Activated CD4-positive, CD25-positive, alpha-beta regulatory T cell treated with anti-CD3 and anti-CD28 coated beads, Interleukin-2, amount 50 U/mL, for 72 hours (primary cell): ENCODE measurements at places on chromosomes 13 and 19.

DNA sequence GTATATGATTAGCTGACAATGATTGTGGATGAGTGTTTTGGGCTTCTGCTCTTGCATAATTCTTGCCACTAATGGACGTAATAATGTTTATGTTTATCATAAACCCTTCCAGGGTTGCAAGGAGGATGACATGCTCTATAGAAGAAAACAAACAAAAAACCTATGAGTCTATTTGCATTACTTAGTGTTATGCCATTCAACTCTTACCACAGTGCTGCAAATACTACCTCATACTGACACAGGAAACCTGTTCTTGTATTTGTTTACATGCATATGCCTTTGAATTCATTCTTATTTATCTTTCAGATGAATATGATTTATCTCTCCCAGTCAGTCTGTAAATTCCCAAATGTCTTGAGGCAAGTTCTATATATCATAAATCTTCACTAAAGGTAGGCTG, 39.6 kb upstream of the FREM2 start:
- no peak for DNase-seq

- no peak for DNase-seq
Observed at GRCh38 chr13:109897988-109898624, 111.7 kb upstream of the IRS2 start.

DNA sequence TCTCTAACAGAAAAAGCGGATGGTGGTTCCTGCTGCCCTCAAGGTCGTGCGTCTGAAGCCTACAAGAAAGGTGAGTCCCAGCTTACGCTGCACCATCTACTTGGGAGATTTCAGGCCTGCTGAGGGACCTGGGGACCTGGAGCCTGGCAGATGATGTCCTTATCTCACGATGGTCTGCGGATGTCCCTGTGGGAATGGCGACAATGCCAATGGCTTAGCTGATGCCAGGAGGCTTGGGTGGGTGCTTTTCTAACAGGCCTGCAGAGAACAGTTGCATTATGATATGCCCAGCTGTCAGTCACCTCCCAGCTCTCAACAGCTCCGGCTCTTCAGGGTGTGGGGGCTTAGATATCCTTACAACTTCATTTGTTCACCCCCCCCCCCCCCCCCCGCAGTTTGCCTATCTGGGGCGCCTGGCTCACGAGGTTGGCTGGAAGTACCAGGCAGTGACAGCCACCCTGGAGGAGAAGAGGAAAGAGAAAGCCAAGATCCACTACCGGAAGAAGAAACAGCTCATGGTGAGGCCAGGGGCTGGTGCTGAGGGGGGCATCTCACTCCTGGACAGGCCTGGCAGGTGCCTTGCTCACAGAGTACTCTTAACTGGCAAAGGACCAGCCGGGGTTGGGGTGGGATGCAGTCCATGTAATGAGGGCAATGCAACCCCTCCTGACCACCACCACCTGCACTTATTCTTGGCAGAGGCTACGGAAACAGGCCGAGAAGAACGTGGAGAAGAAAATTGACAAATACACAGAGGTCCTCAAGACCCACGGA, 3.8 kb downstream of the RPL13A start:
- no peak for DNase-seq

DNA sequence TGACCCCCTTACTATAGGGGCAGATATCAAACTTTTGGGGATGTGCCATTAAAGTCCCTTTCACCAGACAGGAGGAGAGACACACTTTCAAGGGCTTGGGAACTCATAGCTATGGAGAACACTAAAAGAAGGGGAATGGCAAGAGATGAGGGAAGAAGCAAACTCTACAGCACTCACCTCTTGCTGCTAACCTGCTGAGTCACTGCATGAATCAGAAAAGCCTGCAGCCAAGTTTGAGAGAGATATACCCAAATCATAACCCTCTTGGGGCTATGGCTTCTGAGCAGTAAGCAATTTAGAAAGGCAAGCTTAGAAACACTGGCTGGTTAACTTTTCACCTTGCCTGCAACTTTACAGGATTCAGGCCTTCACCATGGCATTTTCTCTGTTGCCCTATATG, 1028.0 kb downstream of the UQCRFS1 start:
- DNase-seq = no peak

GRCh38 chr13:96223231-96223630, 133.3 kb downstream of the HS6ST3 start:
- no peak for DNase-seq

DNA sequence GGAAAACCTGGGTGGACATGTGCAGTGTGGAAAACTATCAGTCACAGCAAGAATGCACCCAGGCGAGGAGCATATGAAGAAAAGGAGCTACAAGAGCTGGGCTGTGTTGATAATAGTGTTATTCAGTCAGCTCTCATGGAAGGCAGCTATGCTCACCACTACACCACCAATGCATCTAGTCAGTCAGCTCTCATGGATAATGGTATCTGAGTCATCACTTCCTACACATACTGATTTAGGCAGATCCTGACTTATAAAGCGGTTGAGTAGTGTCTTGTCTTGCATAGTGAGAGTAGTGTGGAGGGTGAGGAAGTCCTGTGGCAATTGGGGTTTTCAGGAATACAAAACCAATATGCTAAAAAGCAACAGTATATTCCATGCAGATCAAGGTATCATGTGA, 9.1 kb upstream of the ZNF160 start:
- no peak for DNase-seq

DNA sequence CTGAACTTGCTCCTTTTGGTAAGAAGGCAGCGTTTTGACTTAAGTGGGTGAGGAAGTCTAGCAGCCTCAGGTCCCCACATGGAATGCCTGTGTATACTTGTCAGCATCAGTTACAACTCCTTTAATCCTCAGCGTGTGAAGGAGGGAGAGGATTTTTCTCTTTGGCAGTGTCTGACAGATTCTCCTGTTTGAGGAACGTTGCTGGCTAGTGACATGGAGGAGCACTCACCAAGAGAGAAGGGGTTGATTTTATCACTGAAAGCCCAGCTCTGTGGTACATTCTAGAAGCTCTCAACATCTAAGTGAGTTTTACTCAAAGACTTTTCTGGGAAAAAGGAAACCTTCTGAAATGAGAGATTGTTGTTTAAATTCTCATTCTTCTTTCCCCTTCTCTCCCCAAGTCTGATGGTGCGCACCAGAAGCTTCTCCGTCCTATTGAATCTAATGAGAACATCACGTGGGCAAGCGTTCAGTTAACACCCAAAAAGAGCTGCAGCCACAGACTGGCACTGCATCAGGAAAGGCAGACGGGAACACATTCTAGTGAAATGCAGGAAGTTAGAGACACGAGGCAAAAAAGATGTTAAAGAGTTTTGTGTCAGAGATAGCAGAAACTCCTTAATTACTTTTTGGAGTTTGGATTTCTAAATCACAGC, 58.2 kb downstream of the GJA3 start:
- DNase-seq = no peak

- no peak for DNase-seq
Observed at GRCh38 chr19:38534574-38534973, 83.2 kb downstream of the MAP4K1 start.

DNA sequence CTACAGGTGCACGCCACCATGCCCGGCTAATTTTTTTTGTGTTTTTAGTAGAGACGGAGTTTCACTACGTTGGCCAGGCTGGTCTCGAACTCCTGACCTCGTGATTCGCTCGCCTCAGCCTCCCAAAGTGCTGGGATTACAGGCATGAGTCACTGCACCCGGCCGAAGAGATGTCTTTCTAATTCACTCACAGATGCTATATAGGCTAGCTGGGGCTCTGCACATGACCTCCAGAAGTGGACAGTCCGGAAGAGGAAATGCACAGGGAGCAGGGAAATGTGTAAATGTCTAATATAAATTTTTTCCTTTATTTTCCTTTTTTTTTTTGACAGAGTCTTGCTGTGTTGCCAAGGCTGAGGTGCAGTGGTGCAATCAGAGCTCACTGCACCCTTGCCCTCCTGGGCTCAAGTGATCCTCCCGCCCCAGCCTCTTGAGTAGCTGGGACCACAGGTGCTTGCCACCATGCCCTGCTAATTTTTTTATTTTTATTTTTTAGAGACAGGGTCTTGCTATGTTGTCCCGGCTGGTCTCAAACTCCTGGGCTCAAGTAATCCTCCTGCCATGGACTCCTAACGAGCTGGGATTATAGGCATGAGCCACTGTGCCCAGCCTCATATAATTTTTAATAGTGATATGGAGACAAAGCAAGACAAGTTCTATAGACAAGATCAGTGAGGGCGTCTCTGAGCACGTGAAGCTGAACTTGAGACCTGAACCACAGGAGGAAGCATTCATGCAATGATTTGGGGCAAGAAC, 8.4 kb downstream of the GIPC1 start:
- no peak for DNase-seq

GRCh38 chr19:44512326-44513298, 12.3 kb upstream of the ZNF180 start:
- DNase-seq = peak; percentile 51

- DNase-seq = no peak
Observed at GRCh38 chr13:109780845-109781383, 5.5 kb downstream of the IRS2 start.

- DNase-seq = no peak
Observed at GRCh38 chr13:35736876-35737275, 260.4 kb upstream of the MAB21L1 start.

GRCh38 chr19:16586991-16587832, 15.0 kb upstream of the SLC35E1 start:
- DNase-seq = peak; percentile 47

- DNase-seq = peak; percentile 1
Observed at GRCh38 chr13:112903606-112904195, 65.3 kb upstream of the MCF2L start.

DNA sequence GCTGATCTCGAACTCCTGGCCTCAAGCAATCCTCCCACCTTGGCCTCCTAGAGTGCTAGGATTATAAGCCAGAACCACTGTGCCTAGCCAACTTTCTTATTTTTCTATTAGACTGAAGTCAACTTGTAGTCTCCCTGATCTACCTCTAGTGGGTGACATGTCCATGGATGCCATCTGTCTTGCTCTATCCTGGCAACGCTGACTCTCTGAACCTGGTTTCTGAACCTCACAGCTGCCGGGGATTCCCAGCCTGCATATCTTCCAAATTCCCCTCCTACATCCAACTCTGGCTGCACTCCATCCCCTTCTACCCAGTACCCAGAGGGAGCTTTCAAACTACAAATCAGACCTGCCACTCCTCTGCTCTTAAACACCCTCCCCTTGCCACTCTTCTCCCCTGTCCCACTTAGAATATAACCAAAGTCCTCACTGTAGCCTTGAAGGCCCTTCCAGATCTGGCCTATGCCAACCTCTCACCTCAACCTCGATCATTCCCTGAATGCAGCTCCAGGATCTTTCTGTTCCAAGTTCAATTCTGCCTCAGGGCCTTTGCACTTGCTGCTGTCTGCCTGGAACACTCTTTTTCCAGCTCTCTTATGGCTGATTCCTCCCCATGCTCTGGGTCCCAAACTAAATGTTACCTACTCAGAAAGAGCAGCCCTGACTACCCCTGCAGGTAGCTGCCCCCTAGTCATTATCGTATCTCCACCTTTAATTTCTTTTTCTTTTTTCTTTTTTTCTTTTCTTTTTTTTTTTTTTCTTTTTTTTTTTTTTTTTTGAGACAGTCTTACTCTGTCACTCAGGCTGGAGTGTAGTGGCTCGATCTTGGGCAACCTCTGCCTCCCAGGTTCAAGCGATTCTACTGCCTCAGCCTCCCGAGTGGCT, 2.2 kb downstream of the CLIP3 start:
- DNase-seq = no peak

DNA sequence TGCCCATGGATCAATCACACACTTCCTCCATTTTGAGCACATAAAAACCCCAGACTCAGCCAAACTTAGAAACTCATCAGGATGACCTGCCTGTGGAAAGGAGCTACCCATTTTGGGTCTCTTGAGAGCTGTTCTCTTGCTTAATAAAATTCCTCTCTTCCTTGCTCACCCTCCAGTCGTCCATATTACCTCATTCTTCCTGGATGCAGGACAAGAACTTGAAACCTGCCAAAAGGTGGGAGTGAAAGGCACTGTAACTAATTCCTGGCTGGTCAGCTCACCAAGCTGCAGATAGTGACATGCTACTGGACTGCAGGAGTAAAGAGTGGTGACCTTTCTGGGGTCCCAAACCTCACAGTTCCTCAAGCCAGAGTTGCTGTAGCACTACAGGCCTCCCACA, 20.2 kb downstream of the LIG4 start:
- no peak for DNase-seq

DNA sequence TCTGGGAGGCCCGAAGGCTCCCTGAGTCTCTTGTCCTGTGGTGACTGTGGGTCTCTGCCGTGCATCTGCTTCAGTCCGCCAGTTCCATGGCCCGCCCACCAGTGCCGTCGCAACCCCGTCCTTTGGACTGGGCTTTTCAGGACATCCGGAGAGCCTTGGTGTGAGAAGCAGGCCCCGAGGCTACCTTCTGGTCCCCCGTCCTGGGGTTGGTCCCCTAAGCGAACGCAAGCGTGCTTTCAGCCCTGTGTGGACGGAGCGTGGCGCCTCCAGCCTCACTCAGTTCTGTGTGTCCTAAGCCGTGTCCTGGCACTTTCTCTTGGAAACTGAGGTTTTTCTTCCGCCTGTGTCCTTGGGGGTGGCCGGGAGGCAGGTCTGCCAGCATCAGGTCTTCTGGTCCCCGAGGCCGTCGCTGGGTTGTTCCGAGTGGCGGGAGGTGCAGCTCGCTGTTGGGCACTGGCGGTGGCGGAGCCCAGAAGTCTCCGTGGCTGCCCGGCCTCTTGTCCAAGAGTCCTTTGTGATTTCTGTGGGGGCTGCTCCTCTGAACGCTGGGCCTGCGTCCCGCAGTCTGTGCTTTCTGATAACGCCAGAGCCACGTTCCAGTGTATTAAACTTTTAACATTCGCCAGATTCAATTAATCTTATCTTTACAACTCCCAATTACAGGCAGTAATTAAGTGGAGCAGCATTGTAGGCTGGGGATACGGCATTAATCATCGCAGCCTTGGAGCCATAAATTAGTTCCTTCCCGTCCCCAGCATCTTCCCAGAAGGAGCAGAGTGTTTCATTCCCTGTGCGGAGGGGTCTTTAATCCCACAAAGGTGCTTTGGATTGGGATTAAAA, 99.5 kb downstream of the KDM4B start:
- DNase-seq = no peak

- DNase-seq = no peak
Observed at GRCh38 chr19:39946532-39946931, 12.1 kb upstream of the FCGBP start.

GRCh38 chr19:30649934-30650614, 277.9 kb downstream of the ZNF536 start:
- DNase-seq = no peak
